ENCODE measurements at places on chromosomes 4 and X. TPM values are rescaled to one million over a fixed set of nuclear protein-coding genes. Genes with fewer than 3 reads are reported as not detected.
A peak's percentile ranks its signal among the peaks of the same experiment; 100 is the strongest.

GRCh38 chr4:76923619-76924357, 25.8 kb upstream of the SEPTIN11 start:
- peak; percentile 23 for DNase-seq

GRCh38 chrX:46929439-46930261, 17.4 kb downstream of the JADE3 start:
- DNase-seq = peak; percentile 65

DNA sequence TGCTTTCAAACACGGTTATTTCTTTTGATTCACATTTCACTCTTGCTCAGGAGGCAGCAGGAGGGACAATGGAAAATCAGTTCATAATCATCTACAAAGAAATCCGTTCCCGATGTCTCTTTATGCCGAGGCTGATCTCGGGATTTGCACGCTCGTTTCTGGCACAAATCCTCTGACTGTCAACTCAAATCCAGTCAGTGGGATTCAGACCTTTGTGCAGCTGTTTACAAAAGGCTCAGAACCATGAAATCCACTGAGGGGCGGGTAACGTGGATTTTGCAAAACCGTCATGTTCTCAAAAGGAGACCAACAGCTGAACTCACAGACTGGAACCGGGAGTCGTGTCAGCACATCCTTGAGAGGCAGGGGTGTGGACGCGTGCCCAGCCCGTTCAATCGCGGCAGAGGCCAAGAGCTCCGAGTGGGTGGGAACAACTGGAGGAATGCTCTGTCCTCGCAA, 46.4 kb downstream of the ACOX3 start:
- DNase-seq = peak; percentile 66

DNA sequence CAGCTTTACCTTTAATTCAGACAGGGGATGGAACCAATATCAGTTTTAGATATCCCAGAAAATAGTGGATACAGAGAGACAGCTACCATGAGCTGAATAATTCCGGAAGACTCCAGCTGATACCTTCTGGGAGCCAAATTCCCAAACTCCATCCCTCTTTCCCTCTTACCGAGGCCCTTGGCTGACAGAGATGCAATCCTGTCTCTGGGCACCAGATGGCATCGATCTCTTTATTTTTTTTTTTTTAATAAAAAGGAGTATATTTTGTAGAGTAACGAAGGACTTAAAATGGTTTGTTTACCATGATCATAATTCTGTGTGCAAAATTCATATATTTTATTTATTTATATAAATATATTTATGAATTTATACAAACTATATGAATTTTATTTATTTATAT, 31.0 kb downstream of the RAB40A start:
- DNase-seq = peak; percentile 46

- no peak for DNase-seq
These were observed 811 bp upstream of the SLC25A5 start for GRCh38 chrX:119467433-119467832.

GRCh38 chr4:76535603-76536372, 100.8 kb downstream of the SHROOM3 start:
- peak; percentile 39 for DNase-seq

DNA sequence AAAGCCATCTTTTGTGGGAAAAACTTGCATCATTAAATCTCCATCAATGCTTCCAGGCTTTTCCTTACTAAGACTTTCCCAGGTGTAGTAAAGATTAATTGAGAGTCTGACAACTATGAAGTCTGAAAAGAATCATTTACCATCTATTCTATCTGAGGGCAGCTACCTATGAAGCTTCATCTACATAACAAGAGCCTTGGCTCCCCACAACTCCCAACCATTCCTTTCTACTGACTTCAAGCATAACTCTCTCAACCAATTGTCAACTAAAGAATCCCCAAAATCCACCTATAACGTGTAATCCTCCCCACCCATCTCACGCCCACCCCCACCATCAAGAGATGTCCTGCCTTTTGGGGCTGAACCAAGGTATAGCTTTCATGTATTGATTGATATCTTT, 101.5 kb upstream of the GABRA2 start:
- no peak for DNase-seq

DNA sequence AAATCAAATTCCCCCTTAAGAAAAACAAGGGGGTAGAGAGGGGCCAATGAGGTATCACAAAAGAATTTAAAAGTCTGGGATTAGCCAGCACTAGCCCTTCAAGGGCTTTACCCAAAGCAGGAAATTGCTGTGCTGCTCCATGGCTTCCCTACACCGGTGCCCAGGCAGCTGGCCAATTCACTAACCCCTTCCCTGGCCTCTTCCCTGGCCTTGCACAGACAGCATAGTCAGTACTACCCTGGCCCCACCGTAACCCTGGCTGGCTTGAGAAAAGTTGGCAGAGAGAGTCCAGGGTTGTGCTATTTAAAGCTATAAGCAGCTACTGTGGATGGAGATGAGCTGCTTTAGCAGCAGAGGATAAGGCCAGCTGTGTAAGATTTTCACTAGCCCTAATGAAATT, 43.1 kb downstream of the ADAMTS3 start:
- DNase-seq = peak; percentile 50

DNA sequence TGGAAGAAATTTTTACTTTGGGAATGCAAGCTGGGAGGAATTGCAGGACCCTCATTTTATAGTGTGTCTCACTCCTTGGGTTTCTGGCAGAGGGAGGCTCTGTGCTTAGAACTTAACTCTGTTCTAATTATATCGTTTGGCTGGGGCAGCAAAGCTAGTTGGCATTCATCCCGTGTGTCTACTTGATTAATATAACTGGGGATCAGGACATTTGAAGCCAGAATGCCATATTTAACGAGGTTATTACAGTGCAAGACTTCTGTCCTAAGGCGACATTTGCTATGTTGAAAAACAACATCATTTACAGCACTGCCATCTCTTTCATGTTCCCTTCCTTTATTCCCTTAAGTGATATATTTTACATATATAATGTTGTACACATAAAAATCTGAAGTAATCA, 179.1 kb upstream of the TBC1D9 start:
- peak; percentile 19 for DNase-seq

DNA sequence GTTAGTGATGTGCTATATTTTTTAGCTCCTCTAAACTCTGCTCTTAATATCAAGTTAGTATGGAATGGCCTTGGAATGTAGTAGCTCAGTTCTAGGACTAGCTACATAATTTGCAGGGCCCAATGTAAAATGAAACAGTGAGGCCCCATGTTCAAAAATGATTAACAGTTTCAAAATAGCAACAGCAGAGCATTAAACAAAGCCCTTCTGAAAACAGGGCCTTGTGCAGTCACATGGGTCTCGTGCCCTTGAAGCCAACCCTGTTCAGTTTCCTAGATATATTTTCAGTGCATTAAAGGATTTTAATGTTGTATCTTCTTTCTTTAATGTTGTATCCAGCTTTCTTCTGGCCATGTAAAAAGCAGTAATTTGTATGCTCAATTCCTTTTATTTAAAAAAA, 82.1 kb downstream of the TASL start:
- no peak for DNase-seq

DNA sequence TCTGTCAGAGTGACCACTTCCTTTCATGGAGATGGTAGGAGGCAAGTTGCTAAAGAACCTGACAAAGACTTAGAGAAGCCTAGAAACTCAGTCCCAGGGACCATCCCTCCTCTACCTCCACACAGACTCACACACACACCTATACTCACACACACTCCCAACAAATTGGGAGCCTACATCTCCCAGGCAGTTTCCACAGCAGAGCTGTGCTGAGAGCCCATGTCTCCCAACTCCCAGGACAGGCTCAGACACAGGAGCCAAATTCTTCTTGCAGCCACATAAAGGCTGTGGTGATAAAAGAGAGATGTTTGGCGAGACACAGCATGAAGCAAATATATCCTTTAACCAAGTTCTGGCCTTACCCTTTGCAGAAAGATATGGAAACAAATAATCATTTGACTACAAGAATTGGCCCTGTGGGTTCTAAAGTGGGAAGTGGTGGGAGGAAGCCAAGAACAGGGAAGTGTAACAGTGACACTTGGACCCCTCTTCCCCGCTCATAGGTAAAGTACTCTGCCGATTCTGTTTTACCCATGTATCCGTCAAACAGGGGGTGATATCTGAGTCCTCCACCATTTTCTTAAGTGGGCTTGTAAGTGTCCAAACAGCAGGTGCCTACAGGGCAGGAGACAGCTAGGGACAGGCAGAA, 11.0 kb upstream of the IDS start:
- DNase-seq = no peak

- DNase-seq = no peak
These were observed 169.1 kb downstream of the GUCY2F start for GRCh38 chrX:109312757-109313156.

DNA sequence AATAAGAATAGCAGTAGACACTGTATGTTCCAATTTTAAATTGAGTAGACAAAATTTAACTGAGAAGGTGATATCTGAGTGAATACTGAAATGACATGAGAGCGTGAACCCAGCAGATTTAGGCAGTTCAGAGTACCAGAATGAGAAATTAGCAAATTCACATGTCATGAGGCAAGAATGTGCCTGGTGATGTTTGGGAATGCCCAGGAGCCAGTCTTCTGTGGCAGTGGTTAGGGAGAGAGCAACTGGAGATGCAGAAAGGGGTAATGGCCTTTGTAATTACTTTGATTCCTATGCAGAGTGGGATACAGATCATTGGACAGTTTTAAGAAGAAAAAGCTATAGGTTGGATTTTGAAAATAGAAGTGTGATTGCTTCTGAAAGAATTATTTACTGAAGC, 621.9 kb downstream of the TECRL start:
- no peak for DNase-seq

DNA sequence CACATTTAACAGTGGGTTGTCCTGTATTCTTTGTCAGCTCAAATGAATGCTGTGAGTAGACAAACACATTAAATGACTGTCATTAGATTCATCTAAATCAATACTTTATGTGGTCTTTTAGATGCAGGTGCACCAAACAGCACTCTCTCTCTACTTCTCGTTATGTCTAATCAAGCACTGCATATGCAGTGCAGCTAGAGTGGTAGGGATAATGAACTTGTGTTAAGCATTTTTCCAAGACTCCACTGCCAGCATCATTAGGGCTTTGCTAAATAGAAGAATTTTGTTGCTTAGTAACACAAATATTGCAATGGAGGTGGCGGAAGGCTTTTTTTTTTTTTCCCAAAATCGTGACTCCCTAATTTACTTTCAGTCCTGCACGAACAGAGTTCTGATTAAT, 447.0 kb upstream of the GALNT7 start:
- DNase-seq = no peak

- no peak for DNase-seq
These were observed 95.6 kb upstream of the SLC4A4 start for GRCh38 chr4:71243091-71243833.

DNA sequence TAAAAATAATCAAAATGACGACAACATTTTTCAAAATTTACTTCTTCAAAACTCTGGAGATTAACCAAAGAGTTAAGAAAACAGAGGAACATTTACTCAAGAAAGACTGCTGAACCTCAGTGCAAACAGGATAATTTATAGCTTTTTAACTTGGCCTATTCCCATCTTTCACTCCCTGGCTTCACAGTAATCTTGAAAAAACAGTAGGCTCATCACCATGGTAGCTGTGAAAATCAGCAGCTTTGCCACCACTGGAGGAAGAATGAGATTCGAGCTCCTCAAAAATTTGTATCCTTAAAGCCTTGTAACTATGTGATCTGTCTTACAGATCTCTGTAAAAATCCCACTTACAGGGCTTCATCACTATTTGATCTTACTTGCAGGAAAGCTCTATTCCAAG, 447.7 kb upstream of the CTSO start:
- DNase-seq = no peak

GRCh38 chr4:111283066-111283677, 660.3 kb upstream of the PITX2 start:
- DNase-seq = peak; percentile 56

DNA sequence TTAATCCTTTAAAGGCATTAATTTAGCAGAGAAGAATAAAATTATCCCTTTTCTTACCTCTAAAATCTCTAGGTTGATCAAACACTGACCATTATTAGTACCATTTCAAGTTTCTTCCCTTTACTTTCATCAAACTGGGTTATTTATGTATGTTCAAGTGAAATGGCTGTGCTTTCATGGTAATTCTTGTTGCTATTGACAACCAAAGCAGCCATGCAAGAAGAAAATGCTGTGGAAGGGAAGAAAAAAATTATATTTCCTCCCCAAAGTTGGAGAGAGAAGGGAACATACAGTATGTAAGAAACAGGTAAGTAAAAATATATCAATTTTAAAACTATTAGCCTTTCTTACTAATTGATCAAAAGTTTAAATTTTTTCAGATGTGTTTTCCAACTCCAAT, 16.2 kb downstream of the NPNT start:
- DNase-seq = no peak

DNA sequence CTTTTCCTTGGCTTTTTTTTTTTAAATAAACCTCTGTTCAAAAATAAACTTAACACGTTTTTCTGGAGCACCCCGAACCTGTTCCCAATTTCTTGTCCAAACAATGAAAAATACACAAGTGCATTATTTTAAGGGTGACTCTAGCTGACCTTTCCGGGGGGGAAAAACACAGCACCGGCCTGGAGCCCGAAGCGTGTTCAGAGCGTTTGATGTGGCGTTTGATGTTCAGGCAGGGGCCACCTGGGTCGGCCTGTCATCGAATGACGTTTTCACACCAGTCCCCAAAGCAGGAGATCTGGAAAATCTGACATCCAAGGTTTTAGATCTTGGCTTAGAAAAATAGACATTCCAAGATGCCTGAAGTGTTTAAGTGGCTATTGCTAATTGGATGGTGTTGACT, 282.1 kb downstream of the SHOX start:
- no peak for DNase-seq

DNA sequence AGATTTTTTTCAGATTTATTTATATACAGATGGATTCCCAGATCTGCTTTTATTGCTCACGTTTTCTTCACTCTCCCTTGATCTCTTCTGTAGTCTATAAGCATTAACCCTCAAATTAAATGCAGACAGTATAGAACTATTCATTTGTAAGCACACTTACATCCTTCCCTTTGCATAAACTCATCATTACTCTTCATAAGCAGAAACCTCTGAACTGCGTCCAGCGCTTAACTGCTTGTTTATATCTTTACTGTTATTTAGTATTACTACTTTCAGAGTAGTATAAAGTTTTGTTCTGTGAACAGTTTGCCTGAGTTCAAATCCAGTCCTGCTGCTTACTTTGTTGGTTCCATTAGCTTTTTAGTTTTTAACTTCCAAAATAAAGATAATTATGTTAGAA, 132.9 kb downstream of the STIM2 start:
- DNase-seq = no peak

- DNase-seq = no peak
These were observed 273.1 kb downstream of the SLITRK2 start for GRCh38 chrX:146090732-146091131.

DNA sequence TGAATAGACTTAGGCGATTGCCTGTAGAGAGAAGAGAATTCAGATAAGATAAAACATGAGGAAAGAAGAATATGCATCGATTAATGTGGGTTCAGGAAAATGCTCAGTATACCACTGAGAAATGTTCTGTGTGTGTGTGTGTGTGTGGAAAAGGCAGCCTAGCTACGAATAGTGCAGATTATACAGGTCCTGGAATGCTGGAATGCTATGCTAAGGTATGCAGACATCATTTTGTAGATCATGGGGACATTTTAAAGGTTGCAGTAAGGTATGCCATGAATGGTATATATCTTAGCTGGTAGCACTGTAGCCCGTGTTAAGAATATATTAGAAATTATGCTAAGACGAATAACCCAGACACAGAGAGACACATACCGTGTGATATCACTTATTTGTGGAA, 267.9 kb downstream of the TLL1 start:
- no peak for DNase-seq

The MUC7 gene
- total RNA-seq = not detected

The TIMP1 gene
- 4,277 TPM for total RNA-seq

The PPP4R3C gene
- total RNA-seq = not detected

The LRIT3 gene
- total RNA-seq = 0.11 TPM

The ATP11C gene
- total RNA-seq = 29.7 TPM

The GYPA gene
- not detected for total RNA-seq

The SNCA gene
- not detected for total RNA-seq

The CXCL11 gene
- not detected for total RNA-seq

The RIBC1 gene
- total RNA-seq = 0.32 TPM

All from GM23248 (cell line).